Retina (tissue), 1 donor: ENCODE measurements at places on chromosomes 16 and 17.

GRCh38 chr17:5396612-5397011 is 22.9 kb downstream of the NUP88 start:
- no peak for DNase-seq

DNA sequence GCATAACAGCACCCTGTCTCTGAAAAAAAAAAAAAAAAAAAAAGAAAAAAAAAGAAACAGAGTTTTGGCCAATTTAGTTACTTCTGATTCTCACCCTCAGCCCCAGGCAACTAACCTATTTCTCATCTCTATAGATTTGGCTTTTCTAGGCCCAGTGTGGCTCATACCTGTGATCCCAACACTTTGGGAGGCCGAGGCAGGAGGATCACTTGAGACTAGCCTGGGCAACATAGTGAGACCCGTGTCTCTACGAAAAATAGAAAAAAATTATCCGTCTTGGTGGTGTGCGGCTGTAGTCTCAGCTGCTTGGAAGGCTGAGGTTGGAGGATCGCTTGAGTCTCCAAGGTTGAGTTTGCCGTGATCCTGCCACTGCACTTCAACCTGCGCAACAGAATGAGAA is 8.7 kb downstream of the RPS6KB1 start:
- no peak for DNase-seq

GRCh38 chr16:81634380-81635062 is 144.6 kb upstream of the PLCG2 start:
- DNase-seq: no peak

DNA sequence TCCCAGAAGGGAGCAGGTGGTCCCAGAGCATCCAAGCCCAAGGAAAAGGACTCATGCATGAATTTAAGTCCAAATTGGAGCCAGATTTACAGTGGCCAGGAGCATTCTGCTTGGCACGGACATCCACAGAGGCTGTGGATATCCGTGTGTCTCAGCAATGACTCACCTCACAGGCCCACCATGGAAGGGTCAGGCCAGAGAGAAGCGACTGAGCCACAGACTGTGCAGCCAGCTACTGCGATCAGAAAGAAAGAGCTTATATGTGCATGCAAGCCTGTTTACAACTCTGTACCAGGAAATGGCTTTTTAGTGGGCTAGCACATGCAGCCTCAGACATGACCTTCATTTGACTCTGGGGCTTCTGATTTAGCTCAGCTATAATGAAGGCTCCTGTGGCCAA is 231.0 kb downstream of the C16orf95 start:
- no peak for DNase-seq

DNA sequence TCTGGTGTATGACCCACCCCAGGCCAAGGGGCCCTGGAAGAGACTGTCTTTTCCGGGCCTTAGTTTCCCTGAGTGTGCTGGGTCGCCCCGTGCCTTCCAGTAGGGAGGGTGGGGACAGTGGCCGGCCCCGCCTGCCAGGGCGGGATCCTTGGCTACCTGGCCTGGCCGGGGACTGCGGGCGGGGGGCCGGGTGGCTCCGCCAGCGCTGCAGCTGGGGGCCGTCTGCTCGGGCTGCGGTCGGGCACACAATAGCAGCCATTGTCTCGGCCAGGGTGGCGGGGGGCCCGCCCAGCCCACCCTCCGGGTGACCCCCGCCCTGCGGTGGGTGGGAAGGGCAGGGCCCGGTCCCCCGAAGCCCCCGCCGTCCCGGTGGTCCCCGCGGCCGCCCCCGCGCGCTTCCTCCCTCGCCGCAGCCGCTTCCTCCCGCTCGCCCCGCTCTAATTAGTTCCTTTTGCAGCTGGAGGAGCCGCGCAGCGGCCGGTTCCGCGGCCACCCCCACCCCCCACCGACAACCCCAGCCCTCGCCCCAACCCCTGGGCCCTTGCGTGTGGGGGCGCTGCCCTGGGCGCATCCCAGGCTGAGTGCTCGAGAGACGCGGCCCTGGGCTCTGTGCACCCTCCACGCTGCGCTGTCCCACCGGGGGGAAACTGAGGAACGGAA is 11.6 kb downstream of the GLIS2 start:
- no peak for DNase-seq

DNA sequence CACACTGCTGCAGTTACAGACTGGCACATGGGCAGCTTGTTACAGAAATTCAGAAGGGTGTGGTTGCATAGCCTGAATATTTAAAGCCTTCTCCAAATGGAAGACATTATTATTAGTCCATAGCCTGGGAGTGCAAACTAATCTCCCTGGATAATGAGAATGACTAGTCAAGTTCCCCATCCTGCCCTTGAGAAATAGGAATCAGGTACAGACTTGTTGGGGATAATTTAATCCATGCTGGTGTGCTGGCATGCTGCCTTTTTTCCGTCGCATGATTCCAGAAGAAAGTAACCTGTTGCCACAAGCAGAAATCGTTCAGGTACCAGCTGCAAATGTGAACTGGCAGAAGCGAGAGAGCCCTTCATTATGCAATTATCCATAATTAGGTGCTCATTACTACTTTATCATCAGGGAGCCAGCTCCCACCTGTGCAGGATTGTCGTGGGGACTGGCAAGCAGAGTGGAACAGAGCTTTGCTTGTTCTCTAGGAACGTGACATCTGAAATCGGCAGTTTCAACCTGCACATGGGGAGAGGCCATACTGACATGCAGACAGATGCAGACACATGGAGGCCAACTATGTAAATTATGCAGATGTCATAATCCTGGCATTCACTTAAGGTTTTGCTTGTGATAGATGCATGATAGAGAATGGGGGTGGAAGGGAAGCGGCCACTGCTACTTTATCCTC is 419.4 kb downstream of the PMP22 start:
- DNase-seq: no peak

DNA sequence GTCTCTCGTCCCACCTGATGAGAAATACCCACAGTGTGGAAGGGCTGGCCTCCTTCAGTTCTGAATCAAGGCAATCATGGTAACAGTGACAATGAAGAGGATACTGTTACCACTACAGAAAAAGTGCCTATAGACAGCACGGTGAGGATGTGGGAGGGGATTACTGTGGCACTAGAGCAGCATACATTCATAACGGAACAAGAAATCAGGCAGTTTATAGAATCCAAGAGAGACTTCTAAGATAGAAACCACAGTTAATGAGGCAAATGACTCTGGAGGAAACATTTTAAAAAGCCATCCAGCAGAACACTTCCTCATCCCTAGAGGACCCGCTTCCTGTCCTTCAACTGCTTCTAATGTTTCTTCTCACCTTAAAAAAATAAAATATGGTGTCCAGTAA is 2.7 kb downstream of the RUSF1 start:
- DNase-seq: no peak

DNA sequence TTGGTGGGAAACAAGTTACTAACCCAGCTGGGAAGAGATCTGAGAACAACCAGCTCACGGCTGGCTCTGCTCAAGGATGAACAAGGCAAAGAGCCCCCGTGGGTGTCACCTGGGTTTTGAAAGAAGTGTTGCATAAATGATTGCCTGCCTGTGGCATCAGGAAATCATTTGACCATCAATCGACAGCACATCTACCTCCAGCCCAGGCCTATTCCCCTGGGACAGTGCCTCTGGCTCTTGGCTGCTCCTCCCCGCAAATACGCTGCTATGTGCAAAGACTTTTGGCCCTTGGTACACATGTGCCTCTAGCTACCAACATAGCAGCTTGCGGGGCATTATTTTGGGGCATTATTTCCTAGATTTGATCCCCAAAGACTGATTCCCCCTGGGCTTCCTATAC is 39.4 kb upstream of the SMPD3 start:
- peak; percentile 32 for DNase-seq

DNA sequence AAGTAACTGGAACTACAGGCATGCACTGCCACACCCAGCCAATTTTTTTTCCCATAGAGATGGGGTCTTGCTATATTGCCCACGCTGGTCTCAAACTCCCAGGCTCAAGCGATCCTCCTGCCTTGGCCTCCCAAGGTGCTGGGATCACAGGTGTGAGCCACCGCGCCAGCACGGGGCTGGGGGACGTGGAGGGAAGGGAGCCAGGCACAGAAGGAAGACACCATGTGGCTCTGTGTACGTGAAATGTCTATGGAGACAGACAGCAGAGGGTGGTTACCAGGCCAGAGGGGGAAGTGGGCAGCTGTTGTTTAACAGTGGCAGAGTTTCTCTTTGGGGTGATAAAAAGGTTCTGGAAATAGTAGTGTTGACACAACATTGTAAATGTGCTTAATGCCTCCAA is 4.6 kb upstream of the PIEZO1 start:
- DNase-seq: no peak

GRCh38 chr16:11361701-11362451 is 16.6 kb downstream of the RMI2 start:
- DNase-seq: no peak
